A673 (cell line): ENCODE measurements at places on chromosomes 6 and 20.

DNA sequence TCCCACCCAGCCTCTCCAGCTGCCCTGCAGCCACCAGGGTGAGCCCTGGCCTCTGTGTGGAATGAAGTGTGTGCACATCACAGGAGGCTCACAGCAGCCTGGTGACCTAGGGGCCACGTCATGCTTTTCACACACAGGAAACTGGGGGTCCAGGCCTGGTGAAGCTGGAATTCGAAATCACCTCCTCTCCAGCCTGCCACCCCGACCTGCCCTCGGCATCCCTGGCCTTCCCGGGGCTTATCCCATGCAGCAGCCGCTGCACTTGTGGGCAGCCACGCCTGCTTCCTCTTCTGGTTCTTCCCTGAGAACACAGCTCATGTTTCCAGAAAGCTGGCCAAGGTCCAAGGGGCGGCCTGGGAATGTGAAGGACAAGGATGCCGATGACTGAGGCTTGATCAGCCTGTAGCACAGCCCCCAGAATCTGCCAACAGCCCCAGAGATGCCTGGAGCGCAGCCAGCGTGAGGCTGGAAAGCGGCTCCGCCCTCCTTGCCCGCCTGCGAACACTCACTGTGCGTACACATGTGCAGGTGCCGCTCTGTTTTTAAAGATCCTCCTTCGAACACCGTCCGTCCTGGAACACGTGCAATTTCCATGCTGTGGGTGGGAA is 4.2 kb upstream of the NTSR1 start:
- DNase-seq, result peak; percentile 82

DNA sequence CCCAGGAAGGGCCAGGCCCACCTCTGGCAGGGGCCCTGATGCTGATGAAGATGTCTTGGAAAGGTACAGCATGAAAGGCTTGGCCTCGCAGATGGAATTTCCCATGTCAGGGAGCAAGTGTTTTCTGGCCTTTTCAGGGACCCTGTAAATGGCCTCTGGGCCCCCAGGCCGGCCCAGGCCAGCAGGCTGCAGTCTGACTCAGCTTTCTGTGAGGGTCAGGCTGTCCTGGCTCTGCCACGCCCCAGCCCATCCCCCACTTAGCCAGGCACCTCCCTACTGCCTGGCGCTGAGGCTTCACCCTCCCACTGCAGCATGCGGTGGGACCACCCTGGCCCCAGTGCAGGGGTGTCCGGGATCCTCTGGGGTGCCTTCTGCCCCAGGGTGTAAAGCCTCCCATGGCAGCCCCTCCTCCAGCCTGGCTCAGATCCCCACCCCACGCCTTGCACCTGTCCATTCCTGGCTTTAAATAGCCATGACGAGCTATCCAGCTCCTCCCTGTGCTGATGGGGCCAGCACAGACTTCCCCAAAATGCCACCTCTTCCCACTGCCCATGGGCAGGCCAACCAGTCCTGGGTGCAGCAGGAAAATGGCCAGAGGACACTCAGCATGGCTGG is 35.6 kb upstream of the GATA5 start:
- DNase-seq, result no peak

GRCh38 chr6:32983493-32983848 is 15.1 kb downstream of the BRD2 start:
- DNase-seq, result no peak

DNA sequence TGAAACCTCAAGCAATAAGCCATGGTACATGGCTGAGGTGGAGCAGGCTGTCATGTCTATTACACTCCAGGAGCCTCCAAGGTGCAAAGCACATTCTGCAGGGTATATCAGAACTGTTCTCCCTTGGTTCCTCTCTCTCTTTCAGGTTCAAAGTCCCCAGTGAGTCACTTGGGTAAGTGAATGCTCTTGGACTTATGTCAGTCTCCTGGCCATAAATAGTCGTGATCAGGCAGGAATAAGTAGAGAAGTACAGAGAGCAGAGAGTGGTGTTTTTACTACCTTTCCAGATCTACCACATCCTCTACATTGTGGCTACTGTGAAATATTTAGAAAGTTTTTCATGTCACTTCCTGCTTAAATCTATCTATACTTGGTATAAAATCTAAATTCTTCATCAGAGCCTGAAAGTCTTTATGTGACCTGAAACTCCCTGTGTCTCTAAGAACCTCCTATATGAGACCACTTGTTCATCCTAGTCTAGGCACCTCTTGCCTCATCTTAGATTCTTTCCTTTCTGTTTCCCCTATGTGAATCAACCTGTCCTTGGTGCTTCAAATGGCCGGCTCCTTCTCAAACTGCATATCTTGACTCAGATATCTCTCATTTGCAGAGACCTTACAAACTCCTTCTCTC is 1077.6 kb upstream of the MAP3K7 start:
- DNase-seq, result no peak

GRCh38 chr6:19803331-19804204 is 33.6 kb upstream of the ID4 start:
- DNase-seq, result peak; percentile 43

DNA sequence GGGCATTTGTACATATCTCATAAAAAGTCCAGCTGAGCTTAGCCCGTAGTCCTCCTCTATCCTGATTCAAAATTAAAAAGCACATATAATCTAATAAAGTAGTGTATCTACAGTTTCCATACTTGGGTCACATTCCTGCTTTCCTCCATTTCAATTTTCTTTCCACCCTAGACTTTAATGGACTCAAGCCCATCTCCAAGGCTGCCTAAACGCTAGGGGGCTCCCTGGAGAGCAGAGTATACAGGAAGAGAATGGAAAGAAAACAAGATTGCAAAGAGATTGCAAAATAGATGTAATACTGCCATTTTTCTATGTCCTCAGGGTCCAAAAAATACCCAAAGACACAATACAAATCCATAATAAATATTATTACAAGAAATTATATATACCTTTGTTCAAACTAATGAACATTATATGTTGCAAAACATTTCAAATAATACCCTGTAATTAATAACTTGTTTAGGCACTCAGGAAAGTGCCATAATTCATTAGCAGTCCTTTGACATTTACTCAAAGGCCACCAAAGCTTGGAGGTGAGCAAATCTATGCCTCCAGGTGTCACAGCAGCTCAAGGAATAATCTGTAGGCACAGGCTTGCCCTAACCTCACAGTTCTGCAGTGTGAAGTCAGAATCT is 2.4 kb upstream of the MCM3 start:
- peak; percentile 90 for DNase-seq

DNA sequence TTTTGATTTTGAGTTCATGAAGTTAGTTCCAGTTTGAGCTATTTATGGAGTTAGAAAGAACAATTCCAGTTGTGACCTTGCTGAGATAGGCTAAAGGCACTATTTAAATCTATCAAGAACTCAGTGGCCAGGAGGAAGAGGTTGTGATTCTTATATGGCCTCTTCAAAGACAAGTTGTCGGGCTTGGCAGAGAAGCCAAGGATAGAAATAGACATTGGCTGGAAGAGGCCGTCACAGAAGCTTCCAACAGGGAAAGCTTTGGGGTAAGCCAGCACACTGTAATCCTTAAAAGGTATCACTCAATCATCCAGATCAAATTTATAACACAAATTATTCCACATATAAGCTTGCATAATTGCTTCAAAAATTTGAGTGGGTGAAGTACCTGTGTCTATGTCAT is 286.1 kb downstream of the SYNE1 start:
- no peak for DNase-seq

GRCh38 chr6:15308435-15309213 is 62.8 kb downstream of the JARID2 start:
- DNase-seq, result peak; percentile 81

DNA sequence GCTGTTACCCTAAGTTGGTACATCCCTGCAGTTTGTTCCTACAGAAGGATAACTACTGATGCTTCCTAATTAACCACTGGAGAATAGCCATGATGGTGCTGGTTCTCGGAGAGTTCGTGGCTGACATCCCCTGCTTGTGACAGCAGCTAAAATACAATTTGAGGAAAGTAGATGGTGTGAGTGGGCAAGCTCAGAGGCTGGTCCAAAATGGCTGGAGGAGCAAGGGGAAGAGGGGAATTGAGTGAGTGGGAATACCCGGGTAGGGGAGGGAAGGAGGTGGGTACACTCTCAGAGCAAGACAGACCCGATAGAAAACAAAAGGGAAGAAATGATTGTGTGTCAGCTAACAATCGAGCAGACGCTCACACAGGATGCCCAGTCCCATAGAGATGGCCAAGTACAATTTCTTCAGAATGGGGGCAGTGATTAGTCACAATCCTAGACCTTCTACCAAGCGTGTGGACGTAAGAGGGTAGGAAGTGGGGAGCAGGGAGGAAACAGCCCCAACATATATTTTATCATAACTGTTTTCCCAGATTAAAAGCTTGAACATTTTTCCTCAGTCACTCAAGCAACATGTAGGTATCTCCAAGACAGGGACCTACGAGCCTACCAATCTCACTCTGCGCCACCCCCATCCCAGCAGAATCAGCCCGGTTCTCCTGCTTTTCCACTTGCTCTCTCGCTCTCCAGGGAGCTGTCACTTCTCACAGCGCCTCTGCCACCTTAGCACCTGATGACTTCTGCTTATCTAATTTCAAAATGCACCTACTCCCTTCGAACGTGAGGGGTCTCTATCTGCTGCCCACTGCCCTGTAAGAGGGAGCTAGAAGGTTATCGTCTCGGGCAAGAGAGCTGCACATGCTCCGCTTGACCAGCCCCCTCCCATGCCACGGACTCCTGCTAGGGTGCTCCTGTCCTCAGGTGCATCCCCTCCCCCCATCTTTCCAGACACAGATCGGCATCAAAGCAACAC is 26.2 kb downstream of the RIPOR2 start:
- DNase-seq, result no peak

GRCh38 chr6:170529839-170530469 is 23.2 kb downstream of the PSMB1 start:
- peak; percentile 75 for DNase-seq

DNA sequence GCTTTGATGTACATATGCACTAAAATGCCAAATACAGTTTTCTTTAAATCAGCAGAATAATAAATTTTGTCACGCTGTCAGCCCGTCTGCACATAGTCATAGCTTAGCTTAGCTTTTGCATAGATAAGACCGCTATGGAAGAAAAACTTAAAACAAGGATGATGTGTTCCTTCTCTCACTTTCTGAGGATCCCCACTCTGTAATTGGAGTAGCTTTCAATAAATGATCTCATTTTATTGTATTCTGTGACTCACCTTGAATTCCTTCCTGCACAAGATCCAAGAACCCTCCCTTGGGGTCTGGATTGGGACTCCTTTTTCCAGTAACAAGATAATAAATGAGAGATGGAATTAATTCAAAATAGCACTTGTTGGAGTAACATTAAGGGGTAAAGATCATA is 186.2 kb downstream of the CDH26 start:
- no peak for DNase-seq

DNA sequence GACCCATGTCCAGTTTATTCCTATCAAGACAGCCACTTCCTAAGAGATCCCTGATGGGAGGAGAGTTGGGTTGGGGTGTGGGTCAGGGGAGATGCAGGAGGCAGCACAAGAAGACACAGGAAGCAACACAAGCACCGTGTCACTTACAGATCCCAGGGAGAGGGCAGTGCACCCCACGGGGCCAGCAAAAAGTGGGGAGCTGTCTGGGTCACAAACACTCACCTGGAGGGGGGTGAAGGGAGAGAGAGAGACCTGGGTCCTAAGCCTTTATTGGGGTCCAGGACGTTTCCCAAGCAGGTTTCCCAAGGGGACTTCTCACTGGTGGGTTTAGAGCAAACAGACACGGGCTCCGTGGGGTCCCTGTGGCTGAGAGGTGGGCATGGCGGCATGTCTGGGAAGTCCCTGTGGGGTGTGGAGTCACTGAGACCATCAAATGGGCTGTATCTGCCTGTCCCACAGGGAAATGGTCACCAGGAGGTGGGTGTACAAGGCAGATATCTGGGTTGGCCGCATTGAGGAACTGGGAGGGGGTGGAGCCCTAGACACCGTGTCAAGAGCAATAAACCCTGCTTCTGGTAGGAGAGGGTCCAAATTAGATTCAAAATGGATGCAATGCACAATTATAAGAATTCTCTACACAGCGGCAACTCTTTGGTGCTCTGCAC is 1.6 kb upstream of the CD93 start:
- DNase-seq, result no peak

DNA sequence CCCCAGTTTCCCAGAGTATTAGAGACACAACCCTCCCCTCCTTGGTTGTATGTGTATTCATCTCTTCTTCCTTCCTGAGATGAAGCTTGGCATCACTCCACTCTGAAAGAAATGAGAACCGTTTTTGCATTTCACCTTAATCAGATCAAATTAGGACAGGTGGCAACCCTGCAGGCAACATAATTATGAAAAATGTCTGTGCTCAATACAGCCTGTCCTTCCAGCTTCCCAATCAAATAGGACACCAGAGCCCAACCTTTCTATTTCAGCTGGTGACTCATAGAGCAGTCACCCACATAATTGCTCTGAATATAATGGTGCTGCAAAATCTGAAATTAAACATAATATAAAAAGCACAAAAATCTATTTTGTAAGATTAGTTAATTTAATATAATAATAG is 310.2 kb upstream of the AGPAT4 start:
- no peak for DNase-seq

DNA sequence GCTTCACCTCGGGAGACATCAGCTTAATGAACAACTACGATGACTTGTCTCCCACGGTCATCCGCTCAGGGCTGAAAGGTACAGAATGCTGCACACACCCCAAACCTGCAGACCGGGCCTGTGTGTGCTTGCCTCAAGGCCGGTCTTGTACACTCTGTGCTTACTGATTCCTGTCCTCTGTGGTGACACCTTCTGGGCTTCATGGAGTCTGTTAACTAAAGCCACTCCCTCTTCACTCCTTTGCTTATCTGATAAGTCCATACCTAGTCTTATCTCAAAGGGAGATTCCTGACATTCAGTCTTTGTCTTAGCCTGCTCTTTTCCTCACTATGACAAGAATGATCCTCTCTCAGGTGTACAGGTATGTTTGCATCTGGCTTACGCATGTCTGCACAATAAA is 107.7 kb upstream of the TMEM181 start:
- DNase-seq, result no peak

DNA sequence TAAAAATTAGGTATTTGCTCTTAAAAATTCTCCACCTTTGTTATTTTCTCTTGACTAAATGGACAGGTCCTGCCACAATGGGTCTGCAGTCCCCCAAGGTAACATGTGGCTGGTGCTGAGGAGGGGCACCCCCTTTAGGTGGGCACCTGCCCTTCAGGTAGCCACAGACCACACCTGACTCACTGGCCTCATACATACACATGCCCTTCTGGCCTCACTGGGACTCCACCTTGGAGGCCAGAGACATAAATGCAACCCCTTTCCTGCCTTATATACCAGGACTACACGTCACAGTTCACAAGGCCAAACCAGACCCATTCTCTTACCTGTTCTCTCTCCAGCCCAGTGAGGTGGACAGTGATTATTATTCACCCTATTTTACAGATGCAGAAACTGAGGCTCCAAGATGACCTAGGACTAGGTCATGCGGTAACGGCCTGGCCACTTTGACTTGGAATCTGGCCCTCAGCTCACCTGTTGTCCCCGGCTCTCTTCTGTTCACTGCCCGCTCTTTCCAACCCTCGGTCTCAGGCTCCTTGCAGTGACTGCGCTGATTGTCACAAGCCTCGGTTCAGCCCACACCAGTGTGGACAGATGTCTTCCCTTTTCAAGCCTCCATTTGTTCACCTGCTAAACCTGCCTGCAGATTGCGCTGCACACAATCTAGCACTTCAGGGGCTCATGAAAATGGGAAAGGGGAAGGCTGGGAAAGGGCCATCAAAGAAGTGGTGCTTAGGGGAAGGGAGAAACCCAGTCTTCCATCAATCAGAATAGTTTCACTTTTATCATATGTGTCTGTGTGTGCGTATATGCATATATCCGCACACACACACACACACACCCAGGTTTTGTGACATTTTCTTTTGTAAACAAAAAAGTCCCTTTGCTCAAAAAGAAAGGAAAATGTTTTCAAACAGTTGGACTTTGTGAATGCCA is 121.7 kb downstream of the BCAS1 start:
- no peak for DNase-seq
